GM23338 (cell line): ENCODE measurements at places on chromosomes 16 and 17.
A peak's percentile ranks its signal among the peaks of the same experiment; 100 is the strongest.

DNA sequence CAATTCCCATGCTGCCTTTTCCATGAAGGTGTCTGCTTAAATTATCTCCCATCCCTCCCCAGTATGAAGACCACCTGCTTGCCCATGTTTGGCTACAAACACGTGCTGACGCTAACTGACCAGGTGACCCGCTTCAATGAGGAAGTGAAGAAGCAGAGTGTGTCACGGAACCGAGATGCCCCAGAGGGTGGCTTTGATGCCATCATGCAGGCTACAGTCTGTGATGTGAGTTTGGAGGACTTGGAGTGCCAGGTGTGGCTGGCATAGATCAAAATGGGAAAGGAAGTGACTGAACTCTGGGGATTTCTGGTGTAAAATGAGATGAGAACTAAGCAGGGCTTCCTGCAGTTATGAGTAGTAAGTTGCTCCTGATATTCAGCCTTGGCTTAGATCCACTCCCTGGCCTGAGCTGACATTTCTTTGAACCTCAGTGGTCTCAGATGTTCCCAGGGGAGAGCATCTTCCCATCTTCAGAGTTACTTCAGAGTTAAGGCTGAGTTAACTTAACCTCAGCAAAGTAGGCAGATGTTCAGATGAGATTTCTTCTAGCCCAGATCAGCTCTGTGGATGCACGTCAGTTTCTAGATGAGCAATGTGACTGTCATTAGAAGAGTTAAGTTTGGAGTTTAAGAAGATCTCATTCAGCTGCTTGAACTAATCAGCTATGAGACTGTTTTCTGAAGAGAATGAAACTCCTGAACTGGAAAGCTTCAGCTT is 32.7 kb downstream of the ITGB3 start:
- DNase-seq, result no peak

- DNase-seq, result no peak
Observed at GRCh38 chr16:85312642-85313525, 200.6 kb upstream of the CIBAR2 start.

DNA sequence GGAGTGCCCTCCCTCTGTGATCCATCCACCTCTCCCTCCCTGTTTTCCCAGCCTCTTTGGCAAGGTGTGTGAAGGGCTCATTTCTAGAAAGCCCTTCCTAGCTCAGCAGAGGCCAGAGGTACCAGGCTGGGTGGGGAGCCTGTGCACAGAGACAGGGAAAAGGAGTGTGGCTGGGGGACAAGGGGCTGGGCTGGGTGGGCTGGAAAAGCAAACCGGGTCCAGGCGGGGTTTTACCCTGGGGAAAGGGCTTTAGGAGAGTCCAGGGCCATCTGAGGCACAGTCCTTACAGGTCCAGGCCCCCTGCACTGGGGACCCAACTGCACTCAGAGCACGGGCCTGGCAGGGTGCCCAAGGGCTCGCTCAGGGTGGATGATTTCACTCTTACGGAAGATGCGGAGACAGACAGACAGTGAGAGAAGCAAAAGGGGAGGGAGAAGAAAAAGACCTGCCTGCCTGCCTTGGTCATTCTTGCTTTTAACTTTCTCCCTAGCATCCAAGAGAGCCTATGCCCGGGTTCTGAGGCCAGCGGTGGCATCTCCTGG is 7.0 kb downstream of the CRHR1 start:
- no peak for DNase-seq

- DNase-seq, result no peak
Observed at GRCh38 chr17:330993-331701, 21.5 kb downstream of the RPH3AL start.

- no peak for DNase-seq
Observed at GRCh38 chr16:69270831-69271230, 40.3 kb upstream of the VPS4A start.

DNA sequence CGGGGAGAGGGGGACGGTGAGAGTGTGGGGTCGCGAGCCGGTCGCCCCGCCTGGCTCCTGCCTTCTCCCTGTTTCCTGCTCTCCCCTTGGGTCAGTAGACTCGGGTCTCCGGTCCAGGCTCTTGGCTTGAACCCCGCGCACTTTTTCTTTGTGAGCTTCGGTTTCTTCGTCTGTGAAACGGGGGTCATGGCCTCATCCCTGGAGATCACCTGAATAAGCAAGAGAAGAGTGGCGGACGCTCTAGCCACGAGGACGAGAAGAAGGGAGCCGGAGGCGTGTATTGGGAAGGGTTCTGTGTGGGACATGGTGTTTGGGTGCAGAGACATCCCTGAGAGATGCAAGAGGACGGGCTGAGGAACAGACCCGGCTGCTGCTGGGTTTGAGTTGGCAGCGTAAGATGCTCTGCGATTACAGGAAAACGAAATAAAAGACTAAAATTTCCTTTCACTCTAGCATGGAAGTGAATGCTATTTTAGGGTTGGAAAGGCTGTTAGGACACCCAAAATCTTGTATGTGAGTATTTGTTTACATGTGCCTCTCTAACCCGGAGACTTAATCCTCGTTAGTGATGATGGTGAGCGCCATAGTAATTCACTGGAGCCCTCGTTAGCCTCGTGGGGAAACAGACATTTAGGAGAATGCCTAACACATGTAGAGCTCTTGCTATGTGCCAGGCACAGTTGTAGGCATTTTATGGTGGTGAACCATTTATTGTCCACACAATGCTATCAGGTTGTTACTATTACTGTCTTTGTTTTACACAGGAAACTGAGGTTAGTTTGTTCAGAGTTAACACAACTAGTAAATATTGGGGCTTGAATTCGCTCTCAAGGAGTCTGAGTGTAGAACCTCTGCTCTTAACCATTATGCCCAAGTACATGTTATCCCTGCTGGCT is 646 bp downstream of the KIF22 start:
- no peak for DNase-seq

DNA sequence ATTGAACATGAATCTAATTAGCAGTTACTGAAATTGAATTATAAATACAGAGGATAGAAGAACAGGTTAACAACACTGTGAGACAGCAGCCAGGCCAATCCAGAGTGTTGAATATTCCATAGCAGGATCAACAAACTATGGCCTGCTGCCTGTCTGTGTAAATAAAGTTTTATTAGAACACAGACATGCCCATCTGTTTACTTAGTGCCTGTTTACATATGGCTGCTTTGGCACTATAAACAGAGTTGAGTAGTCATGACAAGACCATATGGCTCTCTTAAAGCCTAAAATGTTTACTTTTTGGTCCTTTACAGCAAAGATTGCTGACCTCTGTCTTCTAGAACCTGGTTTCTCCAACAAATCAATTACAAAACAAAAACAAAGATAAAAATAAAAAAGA is 115.4 kb upstream of the CDC42EP4 start:
- no peak for DNase-seq

DNA sequence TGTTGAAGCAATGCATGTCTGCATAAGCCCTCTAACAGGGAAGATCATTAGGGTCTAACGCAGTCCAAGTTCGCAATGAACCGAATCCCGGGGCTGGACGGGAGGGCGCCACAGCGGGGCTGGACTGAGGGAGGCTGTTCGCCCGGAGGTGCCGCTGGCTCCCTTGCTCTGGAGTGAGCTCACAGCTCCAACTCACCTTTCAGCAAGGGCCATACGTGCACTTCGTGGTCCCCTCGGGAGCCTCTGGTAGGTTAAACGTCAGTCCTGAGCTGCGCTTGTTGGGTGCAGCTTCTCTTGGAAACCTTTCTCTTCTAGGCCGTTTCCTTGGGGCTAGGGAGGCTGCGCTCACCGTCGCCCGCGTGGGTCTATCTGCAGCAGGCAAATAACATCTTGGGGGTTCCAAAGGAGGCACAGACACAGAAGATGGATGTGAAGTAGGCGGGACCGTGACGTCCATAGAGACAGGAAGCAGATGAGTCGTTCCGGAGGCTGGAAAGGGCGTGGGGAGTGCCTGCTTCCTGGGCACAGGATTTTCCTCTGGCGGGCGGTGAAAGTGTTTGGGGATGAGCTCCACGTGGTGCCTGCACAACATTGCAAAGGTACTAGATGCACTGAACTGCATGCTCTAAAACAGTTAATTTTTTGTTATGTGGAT is 21.9 kb downstream of the ATP2C2 start:
- DNase-seq, result peak; percentile 25

GRCh38 chr17:55722742-55723487 is at the start of gene TMEM100:
TSS of gene TMEM100 (minus strand) at chr17:55722864. CDS start at chr17:55721070, 1,794 bp downstream.
- peak; percentile 26 for DNase-seq

- no peak for DNase-seq
Observed at GRCh38 chr17:47905221-47905733, 9.2 kb downstream of the SP2 start.

DNA sequence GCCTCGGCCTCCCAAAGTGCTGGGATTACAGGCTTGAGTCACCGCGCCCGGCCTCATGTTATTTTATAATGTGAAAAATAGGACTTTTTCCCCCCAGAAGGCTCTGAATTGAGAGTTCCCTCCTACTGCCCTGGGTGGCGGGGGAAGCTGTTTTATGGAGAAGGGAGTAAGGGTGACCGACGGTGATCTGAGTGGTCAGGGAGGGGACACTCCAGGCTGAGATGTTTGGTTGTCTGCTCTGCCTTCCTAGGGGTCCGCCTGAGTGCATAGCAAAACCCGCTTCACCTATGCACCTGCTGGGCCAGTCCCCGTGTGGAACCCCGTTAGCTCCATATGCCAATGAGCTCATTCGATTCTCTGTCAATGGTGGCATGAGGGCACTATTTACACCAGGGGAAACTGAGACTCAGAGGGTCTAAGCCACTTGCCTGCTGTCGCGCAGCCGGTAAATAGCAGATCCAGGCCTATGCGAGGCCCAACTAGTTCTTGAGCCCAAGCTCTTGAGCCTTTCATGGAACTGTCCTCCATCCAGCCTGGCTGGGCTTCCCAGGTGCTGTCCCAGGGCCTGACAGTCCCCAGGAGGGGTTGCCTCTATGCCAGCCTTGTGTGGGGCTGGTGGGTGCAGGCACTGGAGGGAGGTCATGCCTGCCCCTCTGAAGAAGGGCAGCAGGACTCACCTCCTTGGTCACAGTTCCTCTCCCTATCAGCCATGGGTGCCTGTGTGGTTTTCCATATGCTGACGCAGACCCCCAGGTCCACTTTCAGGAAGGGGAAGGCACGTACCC is 1.7 kb upstream of the GJD3 start:
- no peak for DNase-seq

- DNase-seq, result no peak
Observed at GRCh38 chr16:81796035-81796434, 16.9 kb downstream of the PLCG2 start.

- DNase-seq, result no peak
Observed at GRCh38 chr16:75272097-75272551, 20.7 kb upstream of the BCAR1 start.

DNA sequence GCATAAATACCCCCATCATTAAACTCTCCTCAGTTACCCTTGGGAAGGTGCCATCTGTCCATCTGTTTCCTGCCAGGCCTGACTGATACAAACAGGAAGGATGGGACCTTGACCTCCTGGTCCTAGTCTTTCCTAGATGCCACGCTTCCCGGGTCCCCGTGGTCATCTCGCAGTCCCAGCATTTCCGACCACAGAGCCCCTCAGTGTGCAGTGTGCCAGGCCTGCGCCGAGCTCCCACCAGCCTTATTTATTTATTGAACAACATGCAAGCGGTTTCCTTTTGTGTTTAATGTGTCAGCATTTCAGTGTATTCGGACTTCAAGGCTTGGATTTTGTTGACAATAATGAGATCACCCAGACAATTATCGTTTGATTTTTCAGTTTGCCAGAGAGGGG is 45.6 kb upstream of the NKD1 start:
- no peak for DNase-seq

DNA sequence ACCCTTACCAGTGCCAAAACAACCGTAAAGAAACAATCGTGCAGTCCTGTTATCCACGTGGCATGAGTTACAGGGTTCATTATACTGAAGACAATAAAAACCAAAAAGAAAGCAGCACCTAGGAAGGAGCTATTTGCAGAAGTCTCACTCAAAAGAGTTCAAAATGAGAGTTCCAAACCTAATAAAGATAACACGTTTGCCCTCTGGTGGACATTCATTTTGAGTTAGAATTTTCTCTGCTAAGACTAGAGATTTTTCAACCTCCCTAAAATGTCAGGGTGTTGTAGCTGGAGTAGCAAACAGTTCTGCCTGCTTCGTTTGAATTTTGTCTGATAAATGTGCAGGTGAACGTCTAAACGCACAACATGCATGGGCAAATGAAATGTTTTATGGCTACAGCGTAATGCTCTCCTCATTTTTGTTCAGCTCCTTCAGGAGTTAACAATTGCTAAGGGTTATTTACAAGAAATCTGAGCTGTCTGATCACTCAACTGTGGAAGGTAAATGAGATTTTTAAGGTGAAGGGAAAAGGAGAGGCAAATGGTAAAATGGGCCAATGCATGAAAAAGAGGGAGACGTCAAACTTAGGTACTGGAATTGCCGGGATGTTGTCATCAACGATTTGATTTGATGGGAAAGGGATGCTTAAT is 1067.9 kb upstream of the EEF2KMT start:
- peak; percentile 35 for DNase-seq

DNA sequence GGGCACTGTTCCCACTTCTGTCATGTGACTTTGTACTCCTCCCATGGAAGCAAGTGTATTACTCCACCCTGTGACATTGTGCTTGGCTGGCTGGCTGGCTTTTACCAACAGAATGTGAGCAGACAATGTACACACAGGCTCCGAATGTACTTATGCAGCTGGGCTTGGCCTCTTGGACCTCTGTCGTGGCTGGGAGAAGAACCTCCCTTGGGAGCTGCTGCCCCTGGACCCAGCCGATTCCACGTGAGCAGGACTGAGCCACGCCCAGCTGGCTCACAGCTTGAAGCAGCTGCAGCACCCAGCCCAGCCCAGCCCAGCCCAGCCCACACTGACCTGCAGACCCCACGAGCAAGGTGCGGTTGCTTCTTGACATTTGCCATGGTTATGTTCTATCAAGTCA is 177.5 kb downstream of the RBFOX3 start:
- DNase-seq, result no peak

DNA sequence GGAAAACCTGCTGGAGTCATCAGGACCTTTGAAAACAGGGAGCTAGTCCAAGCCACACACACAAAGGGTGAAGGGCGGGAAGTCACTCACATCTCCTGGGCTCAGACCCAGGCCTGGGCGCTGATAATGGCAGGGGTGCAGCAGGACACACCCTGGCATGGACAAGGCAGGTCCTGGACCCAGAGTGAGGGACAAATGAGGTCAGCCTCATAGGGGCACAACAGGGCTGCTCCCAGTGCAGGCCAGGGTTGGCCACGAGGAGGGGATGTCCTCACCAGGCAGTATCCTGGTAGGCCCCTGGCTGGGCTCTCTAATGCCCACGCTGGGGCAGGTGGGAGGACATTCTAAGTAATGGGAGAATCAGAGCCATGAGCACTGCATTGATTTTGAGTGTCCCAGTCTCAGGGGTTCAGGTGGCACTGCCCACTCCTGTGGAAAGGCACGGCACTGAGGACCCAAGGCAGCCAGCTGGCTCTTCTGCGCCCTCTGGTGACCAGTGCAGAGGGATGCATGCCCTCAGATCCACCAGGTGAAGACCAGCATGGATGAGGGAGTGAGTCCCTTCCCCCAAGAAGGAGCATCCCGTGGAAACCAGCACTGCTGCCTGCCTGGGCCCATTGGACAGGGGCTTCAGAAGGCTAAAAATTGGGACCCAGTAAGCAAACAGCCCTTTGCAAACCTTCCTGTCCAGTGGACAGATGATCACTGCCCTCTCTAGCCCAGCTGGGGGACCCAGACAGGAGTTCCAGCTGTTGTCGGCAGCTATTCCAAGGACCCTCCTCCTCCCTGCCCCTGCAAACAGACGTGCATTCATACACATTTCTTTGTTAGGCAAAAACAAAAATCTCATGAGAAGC is 23.4 kb upstream of the SREBF1 start:
- DNase-seq, result peak; percentile 79
